ENCODE measurements at places on chromosomes 11 and 22.

- no peak for DNase-seq
Observed at GRCh38 chr11:1395773-1396374, 6.1 kb downstream of the BRSK2 start.

- no peak for DNase-seq
Observed at GRCh38 chr11:45922425-45923082, at the start of gene LARGE2. TSS of gene LARGE2 (plus strand) at chr11:45922656. CDS start at chr11:45922883, 227 bp downstream.

DNA sequence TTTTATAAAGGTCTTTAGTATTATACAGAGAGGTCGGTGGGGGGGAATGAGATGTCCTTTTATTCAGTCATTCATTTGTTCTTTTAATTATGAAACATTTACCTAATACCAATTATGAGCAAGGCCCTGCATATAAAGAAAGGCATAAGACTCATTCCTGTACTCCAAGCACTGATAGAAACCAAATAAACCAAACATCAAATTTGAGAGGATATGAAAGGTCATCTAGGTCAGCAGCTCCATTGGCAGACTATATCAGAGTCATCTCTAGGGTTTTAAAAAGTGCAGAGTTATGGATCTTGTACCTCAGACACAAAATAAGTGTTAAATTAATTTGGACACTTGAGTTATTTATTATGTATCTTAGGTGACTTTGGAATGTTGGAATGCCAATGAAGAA is 71.5 kb downstream of the CASP12 start:
- DNase-seq: no peak

- peak; percentile 75 for DNase-seq
Observed at GRCh38 chr11:67303132-67303834, at the start of gene SSH3. TSS of gene SSH3 (plus strand) at chr11:67303530. CDS start at chr11:67303626, 96 bp downstream.

GRCh38 chr11:34238533-34238932 is 119.3 kb downstream of the ABTB2 start:
- DNase-seq: no peak

DNA sequence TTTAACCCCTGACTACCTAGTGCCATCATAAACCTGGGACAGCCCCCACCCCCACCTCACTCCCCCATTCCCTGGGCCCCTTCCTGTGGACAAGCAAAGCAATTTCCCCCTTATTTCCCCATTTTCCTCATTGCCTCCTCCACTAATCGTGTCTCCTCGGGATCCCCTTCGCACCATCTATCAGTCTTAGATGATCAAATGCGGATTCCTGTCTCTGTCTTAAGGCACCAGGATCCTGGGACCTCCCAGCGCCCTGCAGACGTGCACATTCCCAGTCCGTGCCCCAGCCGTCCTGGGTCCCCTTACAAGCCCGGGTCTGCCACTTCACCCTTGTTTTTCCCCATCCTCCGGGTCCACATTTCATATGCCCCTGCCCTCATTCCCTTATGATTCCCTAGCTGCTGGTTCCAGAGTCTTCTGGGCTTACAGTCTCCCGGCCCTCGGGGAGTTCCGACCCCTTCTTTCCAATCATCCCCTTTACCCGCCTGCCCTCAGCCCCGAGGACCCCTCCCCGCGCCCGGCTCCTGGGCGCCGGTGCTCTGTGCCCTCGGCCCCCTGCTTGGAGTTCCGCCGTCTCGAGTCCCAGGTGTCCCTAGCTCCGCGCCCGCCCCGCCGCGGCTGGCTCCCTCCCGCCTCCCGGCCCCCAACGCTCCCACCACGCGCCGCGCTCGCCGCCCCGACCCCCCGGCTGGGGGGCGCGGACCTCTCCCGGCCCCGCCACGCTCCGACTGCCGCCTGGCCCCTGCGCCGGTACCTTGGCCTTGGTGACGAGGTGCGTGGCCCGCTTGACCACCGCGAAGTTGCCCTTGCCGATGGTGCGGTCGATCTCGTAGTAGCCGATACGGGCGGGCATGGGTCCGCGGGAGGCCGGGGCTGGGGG is 599 bp downstream of the SIK3 start:
- no peak for DNase-seq

GRCh38 chr11:78379039-78379670 is 38.5 kb downstream of the GAB2 start:
- no peak for DNase-seq

DNA sequence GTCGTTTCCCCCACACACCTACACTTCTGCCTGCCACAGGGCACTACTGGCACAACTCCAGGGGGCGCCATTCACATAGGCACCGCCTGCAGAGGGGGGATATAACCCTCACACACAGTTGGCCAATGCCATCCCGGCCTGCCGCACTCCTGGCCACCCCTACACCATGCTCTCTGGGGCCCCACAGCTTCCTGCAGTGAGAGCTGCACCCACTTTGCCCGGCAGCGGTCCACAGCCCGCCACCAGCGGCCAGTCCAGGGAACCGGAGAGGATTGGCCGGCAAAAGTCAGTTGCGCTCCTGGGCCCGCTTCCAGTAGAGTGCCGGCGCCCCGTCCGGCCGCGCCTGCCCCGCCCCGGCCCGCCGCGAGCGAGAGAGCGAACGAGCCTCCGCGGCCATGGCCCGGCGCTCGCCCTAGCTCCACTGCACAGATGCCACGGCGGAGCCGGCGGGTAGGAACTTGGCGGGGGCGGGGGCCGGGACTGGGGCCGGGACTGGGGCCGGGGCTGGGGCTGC is 25.6 kb upstream of the SUSD2 start:
- no peak for DNase-seq

DNA sequence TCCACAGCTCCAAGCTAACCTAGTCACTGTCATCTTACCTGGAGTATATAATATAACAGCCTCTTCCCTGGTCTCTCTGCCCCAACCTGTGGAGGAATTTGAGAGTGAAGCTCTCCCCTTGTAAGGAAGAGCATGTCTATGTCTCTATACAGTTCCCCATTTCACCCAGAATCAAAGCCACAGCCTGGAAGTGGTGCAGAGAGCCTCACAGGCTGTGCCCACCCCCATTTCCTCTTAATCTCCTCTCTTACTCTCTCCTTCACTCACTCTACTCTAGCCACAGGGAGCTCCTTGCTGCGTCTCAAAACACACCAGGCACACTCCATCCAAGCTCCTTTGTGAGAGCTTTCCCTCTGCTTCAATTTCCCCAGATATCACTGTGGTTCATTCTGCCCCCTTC is 302.5 kb upstream of the ISX start:
- DNase-seq: no peak

DNA sequence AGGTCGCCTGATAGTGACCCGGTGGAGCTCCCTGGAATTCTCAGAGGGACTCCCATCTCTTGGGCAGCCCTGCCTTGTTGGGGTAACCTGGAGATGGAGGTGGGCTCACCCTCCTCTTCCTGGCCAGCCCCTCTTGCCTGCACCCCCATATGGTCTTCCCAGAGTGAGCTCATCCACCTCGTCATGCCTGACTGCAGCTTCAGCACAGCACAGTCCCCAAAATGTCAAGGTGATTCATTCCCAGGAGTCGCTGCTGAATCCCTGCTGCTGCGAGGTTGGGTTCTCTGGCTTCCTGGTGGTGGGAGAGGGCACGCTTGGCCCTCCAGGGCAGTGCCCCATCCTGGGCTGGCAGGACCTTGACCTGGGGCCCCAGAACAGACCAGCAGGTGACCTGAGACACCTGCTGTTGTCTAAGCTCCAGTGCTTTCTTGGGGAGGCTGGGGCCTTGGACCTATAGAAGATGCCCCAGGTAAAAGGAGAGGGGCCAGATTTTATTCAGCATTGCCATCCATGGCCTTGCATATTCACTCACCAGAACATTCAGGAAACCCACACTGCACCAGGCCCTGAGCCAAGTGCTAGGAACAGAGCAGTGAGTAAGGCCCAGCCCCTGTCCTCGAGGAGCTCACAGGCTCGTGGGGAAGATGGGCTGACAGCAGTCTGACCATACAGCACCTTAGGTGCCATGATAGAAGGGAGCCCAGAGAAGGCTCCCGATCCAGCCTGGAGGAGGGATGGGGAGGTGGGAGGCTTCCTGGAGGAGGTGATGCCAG is 72.9 kb downstream of the CACNA1I start:
- no peak for DNase-seq

GRCh38 chr11:76185511-76185910 is 20.8 kb downstream of the WNT11 start:
- no peak for DNase-seq

DNA sequence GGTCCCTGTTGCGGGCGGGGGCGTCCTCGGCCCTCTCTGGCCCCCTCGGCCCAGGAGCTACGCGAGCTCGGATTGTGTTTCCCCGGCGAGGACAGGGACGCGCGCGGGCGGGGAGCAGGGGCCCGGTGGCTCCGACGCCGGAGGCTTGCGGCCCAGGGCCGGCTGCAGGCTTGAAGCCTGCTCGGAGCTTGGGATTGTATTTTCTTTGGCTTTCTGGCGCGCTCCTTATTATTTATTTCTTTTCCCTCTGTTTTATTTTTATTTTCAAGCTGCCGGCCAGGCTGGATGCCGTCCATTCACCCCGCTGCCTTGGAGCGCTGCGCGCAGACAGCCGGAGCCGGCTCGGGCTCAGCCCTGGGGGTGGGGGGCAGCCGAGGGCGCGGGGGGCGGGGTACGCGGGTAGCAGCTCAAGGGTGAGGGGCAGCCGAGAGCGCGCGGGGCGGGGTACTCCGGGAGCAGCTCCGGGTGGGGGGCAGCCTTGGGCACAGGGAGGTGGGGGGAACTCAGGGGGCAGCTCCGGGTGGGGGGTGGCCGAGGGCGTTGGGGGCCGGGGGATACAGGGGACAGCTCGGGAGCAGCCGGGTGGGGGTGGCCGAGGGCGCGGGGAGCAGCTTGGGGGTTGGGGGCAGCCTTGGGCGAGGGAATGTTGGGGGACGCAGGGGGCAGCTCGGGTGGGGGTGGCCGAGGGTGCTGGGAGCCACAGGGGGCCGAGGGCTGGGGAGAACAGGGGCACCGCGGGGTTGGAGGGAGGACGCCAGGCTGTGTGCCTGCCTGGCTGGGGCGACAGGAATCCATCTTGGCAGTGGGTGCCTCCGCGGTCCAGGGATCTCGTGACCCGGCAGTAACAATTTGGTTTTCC is 42.7 kb downstream of the KCNJ1 start:
- DNase-seq: no peak

GRCh38 chr22:23751441-23751996 is 607 bp upstream of the ZNF70 start:
- DNase-seq: no peak

DNA sequence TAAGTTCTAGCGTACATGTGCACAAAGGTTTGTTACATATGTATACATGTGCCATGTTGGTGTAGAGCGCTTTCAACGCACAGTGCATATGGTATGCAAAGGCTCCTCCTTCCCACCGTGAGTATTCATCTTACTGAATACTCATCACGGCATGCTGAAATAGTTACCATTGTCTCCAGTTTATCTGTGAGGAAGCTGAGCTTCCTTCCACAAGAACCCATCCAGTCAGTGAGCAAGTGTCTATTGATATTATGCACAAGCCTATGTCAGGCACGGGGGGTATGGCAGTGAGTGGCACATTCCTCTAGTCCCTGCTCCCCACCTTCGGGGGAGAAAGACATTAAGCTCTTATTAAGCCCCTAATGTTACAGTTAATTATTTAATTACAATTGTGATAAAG is 28.1 kb downstream of the INSC start:
- no peak for DNase-seq

DNA sequence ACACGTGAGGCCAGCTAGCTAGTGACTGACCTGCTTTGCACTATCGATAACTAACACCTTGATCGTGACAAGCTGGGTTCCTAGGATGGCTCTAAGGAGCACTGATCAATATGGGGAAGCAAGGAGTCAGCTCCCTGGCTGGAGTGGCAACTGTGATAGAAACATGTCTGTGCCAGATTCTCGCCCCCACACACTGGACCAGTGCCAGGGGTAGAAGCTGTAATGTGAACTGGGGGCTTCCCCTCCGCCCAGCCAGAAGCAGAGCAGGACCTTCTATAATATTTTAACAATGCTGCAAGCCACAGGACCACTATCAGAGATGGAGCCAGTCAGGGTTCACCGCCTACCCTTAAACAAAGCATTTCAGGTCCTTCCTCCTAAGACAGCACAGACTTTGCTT is 96.5 kb downstream of the DSCAML1 start:
- no peak for DNase-seq

DNA sequence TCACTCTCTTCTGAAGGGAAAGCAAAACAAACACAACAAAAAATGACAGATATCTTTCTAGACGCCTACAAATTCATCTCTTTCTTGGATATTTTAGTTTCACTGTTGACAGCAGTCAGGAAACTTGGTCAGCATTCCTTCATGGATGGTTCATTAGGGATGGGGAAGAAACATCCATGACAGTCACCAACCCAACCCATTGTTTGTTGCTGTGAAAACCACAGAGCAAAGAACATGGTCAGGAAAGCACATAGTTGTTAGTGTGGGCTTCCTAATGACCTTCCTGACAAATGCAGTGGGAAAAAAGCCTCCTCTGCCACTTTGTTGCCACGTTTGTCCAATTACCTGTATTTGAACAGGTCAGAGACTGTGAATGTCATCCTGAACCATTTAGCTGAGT is 139.8 kb upstream of the SNX19 start:
- no peak for DNase-seq

- DNase-seq: no peak
Observed at GRCh38 chr11:27229511-27230191, 133.4 kb downstream of the CCDC34 start.

- no peak for DNase-seq
Observed at GRCh38 chr11:102177126-102177525, 66.9 kb downstream of the YAP1 start.

GRCh38 chr11:120216426-120217102 is 5.7 kb downstream of the OAF start:
- no peak for DNase-seq

GRCh38 chr22:35269630-35270029 is 12.3 kb downstream of the HMGXB4 start:
- DNase-seq: no peak

DNA sequence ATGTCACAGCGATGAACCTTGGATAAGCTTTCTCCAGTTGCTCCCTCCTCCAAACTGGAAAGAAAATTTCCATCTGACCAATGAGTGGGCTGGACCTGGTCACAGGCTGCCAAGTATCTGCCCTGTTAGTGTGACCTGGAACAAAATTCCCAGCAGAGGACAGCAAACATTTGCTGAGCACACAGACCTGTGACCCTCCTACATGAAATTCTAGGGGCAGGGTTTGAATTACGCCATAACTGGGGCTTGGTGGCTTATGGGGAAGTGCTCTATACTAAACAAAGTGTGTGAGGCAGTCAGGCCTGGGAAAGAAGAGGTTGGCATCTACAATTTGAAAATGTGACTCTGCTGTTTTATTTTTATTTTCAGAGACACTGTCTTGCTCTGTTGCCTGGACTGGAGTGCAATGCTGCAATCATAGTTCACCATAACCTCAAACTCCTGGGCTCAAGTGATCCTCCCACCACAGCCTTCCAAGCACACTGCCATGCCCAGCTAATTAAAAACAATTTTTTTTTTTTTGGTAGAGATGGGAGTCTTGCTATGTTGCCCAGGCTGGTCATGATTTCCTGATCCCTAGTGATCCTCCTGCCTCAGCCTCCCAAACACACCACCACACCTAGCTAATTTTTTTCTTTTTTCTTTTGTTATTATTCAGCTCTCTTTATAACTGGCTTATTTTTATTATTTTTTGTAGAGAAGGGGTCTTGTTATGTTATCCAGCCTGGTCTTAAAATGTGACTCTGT is 13.6 kb upstream of the XBP1 start:
- DNase-seq: no peak

GRCh38 chr11:1350086-1350725 is 39.5 kb upstream of the BRSK2 start:
- no peak for DNase-seq

Data from SW 1271 (cell line).